Activated CD8-positive, alpha-beta T cell treated with anti-CD3 and anti-CD28 coated beads for 36 hours (primary cell): ENCODE measurements at places on chromosomes 11 and 22. TPM values are rescaled to one million over a fixed set of nuclear protein-coding genes. Genes with fewer than 3 reads are reported as not detected.

- H3K36me3 ChIP-seq = no peaks in the 10 kb centered on the region
- H3K4me1 ChIP-seq = no peaks in the 10 kb centered on the region
- no peak overlapping the region for H3K4me3 ChIP-seq
- H3K27me3 ChIP-seq = no peaks in the 10 kb centered on the region
Observed at GRCh38 chr11:2853401-2853800, 32.2 kb downstream of the CDKN1C start.

DNA sequence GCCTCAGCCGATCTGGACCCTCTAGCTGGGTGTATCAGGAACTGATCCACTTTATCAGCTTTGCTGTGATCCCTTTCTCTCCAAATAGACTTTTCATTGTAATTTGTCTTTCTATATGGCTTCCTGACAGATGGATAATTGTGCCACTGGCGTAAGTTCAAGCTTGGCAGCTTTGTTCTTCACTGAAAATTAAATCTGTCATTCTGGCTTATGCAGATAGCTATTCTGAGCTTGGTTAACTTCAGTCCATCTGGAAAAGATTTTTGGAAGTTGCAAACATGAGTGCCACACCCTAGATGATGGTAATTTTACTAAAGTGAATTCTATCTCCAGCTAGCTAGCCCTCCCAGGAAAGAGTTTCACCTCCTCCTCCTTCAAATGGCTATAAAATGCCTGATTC, 8.1 kb downstream of the OR5A2 start:
- no peaks in the 10 kb centered on the region for H3K36me3 ChIP-seq
- no peak for DNase-seq
- peaks cover 12% of the 10 kb centered on the region for H3K4me1 ChIP-seq
- no peak overlapping the region for H3K27ac ChIP-seq
- H3K4me3 ChIP-seq = no peak overlapping the region

GRCh38 chr11:96815236-96815635, 425.4 kb downstream of the JRKL start:
- H3K27ac ChIP-seq = no peak overlapping the region
- H3K36me3 ChIP-seq = no peaks in the 10 kb centered on the region
- H3K4me3 ChIP-seq = no peak overlapping the region
- DNase-seq = no peak
- no peaks in the 10 kb centered on the region for H3K4me1 ChIP-seq
- H3K27me3 ChIP-seq = no peaks in the 10 kb centered on the region

GRCh38 chr11:116467823-116468222, 305.0 kb downstream of the BUD13 start:
- no peaks in the 10 kb centered on the region for H3K4me1 ChIP-seq
- no peaks in the 10 kb centered on the region for H3K36me3 ChIP-seq
- no peak overlapping the region for H3K27ac ChIP-seq
- peaks cover 8% of the 10 kb centered on the region for H3K27me3 ChIP-seq
- no peak overlapping the region for H3K4me3 ChIP-seq
- no peak for DNase-seq

DNA sequence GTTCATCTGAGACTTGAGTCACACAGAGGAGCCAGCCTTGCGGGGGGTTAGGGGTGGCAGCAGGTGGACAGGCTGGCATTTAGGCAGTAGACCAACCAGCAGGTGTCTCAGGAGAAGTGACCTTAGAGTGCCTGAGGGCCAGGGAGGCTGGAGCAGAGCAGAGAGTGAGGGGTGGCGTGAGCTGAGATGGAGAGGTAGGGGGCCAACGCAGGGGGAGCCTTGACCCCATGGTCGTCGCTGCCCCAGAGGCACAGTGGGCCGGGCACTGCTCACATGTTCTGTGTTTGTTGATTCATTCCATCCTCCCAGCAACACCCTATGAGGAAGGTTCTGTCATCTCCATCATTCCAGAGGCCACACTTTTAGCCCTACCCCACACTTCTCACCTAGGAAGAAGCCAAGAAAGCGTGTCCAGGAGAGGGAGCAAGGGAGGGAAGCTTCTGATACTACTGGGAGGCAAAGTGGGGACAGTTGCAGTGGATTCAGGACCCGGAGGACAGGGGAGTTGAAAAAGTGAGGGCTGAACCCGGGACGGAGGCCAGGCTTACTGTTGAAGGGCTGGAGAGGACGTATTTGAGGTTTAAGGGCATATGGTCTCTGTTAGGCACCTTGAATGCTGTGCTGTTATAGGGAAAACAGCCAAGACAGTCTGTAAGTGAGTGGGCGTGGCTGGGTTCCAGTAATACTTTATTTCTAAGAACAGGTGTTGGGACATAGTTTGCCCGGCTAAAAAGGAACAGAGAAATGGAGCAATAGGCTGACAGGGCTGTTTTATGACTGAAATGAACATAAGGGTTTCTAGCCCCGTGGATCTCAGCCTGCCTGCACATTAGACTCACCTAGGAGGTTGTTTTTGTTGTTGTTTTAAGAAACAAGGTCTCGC, 7.3 kb downstream of the SART1 start:
- H3K27me3 ChIP-seq = no peaks in the 10 kb centered on the region
- no peak for DNase-seq
- H3K4me3 ChIP-seq = no peak overlapping the region
- H3K36me3 ChIP-seq = peaks cover 57% of the 10 kb centered on the region

- no peak overlapping the region for H3K4me3 ChIP-seq
- H3K27me3 ChIP-seq = no peaks in the 10 kb centered on the region
- peaks cover 14% of the 10 kb centered on the region for H3K36me3 ChIP-seq
- DNase-seq = no peak
- peak overlapping the region; percentile 2 for H3K27ac ChIP-seq
Observed at GRCh38 chr11:13358596-13359270, 81.1 kb downstream of the BMAL1 start.

DNA sequence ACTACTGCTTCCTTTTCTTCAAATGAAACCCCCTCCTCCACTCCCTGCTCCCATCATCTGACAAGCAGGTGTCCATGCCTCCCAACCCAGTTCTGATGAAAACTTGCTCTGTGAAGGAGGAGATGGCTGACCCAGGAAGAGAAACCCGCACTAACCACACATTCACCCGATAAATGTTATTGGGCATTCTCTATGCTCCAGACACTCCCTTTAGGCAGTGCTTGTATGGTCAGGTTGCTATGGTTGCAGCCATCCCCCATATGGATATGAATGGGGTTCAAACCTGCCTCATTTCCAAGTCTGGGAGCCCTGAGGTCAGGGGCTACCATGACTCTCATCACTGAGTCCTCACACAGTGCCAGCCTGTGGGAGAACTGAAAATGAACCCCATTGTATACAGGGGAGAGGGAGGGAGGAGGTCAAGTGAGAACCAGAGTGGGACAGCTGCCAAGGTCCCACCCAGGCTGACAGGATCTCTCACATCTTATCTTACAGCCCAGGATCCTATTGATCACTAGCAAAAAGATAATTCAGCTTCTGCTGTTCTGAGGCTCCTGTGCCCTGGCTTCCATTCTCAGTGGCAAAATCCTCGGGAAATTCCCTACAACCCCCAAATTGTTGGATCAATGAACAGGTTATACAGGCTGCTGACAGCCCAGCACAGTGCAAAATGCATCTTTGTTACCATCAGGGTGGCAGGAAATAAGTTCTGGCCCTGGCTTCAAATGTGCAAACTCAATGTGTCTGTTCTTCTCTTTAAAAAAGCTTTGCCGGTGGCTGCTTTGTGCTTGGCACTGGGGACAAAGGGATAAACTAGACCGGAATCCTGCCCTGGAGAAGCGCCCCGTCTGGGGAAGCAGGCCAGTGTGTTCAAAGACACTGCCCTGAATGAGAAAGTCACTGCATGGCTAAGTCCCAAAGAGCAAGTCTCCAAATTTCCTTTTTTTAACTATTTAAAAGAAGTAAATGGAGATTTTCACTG, 22.7 kb upstream of the ACER3 start:
- no peak overlapping the region for H3K4me3 ChIP-seq
- no peaks in the 10 kb centered on the region for H3K36me3 ChIP-seq
- H3K27ac ChIP-seq = no peak overlapping the region
- H3K4me1 ChIP-seq = no peaks in the 10 kb centered on the region
- H3K27me3 ChIP-seq = peaks cover 22% of the 10 kb centered on the region
- DNase-seq = no peak

- no peaks in the 10 kb centered on the region for H3K4me1 ChIP-seq
- no peak overlapping the region for H3K27ac ChIP-seq
- no peak overlapping the region for H3K4me3 ChIP-seq
Observed at GRCh38 chr22:18992543-18993198, 56.6 kb upstream of the PRODH start.

DNA sequence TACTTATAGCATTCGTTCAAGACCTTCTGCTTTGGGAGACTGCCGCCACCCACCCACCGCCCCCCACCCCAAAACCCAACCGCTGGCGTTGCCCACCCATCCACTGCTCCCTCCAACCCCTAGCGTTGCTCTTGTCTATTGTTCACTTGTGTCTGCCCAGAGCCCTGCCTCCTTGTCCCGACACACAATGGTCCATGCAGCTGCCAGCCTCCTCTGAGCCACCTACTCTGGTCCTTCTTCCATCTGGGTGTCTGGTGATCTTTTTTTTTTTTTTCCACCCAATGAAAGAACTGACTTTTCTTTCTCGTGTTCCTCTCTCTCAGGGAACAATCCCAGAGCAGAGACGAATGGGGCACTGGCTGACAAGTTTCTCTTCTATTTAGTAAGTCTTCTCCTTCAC, 256.0 kb upstream of the SESN3 start:
- no peak for DNase-seq
- no peaks in the 10 kb centered on the region for H3K4me1 ChIP-seq
- H3K27me3 ChIP-seq = no peaks in the 10 kb centered on the region

DNA sequence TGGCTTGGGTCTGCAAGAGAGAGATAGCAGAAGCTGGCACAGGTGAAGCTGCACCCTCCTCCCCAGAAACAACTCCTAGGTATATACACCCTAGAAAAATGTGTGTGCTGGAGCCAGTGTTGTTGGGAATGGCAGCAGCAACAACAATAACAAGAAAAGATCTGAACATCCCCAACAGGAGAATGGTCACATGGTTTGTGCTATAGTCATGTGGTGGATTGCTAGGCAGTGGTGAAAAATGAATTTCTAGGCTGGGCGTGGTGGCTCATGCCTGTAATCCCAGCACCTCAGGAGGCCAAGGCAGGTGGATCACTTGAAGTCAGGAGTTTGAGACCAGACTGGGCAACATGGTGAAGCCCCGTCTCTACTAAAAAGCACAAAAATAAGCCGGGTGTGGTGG, 31.0 kb upstream of the FGF19 start:
- peaks cover 3% of the 10 kb centered on the region for H3K36me3 ChIP-seq
- no peak for DNase-seq
- H3K27me3 ChIP-seq = peaks cover 15% of the 10 kb centered on the region
- H3K4me3 ChIP-seq = no peak overlapping the region

HORMAD2 gene
- not detected for total RNA-seq

SLC17A6 gene
- total RNA-seq = not detected

RIMBP3C gene
- total RNA-seq = not detected

- no peak overlapping the region for H3K27ac ChIP-seq
- H3K36me3 ChIP-seq = no peaks in the 10 kb centered on the region
- no peak for DNase-seq
- H3K27me3 ChIP-seq = peaks cover 4% of the 10 kb centered on the region
Observed at GRCh38 chr11:2168286-2169004, 3.2 kb downstream of the TH start.

GRCh38 chr11:13313005-13313819, 35.6 kb downstream of the BMAL1 start:
- peak overlapping the region; percentile 41 for H3K27ac ChIP-seq
- peaks cover 26% of the 10 kb centered on the region for H3K36me3 ChIP-seq
- no peak for DNase-seq
- no peaks in the 10 kb centered on the region for H3K27me3 ChIP-seq
- H3K4me3 ChIP-seq = no peak overlapping the region

NLRP6 gene
- 3.3 TPM for total RNA-seq

C11orf42 gene
- total RNA-seq = not detected

- peak overlapping the region; percentile 83 for H3K27ac ChIP-seq
- peaks cover 41% of the 10 kb centered on the region for H3K36me3 ChIP-seq
- H3K27me3 ChIP-seq = no peaks in the 10 kb centered on the region
- DNase-seq = no peak
- H3K4me1 ChIP-seq = peaks cover 52% of the 10 kb centered on the region
Observed at GRCh38 chr22:38707346-38707745, 1.6 kb downstream of the GTPBP1 start.

OR51B2 gene
- total RNA-seq = not detected
